ENCODE measurements at places on chromosomes 13 and 19.

DNA sequence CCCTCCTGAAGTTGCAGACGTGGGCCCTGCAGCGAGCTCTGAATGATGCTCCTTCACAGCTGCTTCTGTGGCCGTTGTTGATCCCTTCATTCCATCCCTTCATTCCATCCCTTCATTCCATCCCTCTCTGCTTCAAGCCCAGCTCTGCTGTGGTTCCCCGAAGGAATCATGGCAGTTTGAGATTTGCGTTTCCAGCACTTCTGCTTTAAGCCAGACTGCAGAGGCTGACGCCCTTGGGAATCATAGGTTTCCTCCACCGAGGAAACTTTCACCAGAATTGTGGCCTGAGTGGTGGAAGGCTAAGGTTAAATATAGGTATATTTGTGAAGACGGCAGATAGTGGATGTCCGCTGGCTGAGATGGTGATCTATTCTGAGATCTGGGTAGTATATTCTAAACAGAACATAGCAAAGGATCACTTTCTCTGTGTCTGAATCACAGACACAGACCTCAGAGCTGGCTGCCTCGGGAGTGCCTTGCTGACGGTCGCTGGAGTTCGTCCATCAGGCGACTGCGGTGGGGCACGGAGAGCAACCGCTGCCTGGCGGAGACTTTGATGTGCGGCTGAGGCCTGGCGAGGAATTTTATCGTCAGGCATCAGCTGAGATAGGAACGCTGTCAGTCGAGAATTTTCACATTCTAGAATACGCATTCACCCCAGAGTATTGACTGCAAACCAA is 42.8 kb upstream of the DCUN1D2 start:
- DNase-seq, result no peak

DNA sequence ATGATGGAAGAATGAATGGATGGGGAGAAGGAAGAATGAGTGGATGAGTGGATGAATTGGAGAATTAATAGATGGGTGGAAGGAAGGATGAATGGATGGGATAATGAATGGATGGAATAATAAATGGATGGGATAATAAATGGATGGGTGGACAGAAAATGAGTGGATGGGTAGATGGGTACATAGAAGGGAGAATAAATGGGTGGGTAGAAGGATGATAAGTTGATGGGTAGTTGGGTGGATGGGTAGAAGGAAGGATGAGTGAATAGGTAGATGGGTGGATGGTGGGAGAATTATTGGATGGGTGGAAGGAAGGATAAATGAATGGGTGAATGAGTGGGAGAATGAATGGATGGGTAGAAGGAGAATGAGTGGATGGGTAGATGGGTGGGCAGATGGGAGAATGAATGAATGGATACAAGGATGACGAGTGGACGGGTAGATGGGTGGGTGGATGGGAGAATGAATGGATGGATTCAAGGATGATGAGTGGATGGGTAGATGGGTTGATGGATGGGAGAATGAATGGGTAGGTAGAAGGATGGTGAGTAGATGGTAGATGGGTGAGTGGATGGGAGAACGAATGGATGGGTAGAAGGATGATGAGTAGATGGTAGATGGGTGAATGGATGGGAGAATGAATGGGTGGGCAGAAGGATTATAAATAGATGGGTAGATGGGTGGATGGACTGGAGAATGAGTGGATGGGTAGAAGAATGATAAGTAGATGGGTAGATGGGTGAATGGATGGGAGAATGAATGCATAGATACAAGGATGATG is 15.9 kb downstream of the VSTM2B start:
- DNase-seq, result no peak

DNA sequence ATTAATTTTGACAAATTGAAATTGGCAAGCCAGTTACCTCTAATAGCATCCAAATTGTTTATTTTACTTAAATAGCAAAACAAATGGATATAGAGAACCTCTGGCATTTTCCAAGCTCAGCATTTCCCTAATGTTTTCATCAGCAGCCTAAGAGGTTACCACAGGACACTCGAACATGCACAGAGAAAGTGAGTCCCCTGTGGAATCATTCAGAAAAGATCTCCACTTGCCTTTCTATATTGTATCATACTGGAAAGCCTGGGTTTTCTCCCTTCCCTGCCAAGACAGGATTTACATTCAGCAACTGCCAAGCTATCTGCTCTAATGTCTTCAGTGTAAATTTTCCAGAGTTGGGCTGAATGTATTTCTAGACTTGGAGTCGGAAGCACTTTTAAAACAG is 188.9 kb downstream of the KCTD12 start:
- DNase-seq, result no peak

DNA sequence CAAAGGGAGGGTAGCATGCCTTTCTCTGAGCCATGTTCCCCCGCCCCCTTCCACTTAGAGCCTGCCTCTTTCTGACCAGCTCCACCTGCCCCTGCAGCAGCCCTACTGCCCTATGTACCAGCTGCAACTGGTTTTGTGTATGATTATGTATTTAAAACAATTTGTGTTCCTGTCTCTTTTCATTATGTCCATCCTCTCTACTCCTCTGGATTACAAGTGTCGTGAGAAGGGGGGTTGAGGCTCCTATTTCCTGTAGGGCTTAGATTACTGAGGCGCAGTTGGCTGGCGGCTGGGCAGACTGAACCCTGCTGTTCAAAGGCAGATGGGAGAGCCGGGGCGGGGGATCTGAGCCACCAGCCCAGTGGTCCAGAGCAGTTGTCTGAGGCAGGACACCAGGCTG is 213.3 kb downstream of the KCNRG start:
- DNase-seq, result no peak

- no peak for DNase-seq
Observed at GRCh38 chr13:49098198-49098597, 121.9 kb upstream of the MLNR start.

DNA sequence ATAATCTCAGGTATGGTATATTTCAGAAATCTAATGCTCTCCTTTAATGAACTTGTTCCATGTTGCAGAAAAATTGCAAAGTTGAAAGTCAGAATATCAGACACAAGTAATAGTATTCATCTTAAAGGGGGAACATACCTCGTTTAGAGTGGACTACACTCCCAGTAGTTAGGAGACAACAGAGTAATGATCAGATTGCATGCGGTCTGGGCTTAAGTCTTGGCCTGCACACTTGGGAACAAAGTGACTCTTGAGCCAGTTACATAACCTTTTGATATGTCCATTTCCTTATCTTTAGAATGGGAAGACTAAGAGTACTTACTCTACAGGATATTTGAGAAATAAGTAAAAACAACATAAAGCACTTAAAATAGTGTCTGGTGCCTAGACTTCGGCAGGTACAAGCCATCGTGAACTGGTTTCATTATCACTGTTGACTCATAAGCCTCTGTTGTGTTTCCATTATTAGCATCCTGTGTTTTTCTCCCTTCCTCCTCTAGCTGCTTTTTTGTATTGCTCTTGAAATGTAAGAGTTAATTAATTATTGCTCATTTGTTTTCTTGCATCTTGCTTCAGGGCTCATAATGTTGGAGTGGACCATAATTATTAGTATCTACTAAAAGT is 53.0 kb downstream of the DPY19L3 start:
- DNase-seq, result no peak

- no peak for DNase-seq
Observed at GRCh38 chr19:13926715-13927114, 11.5 kb downstream of the PODNL1 start.

DNA sequence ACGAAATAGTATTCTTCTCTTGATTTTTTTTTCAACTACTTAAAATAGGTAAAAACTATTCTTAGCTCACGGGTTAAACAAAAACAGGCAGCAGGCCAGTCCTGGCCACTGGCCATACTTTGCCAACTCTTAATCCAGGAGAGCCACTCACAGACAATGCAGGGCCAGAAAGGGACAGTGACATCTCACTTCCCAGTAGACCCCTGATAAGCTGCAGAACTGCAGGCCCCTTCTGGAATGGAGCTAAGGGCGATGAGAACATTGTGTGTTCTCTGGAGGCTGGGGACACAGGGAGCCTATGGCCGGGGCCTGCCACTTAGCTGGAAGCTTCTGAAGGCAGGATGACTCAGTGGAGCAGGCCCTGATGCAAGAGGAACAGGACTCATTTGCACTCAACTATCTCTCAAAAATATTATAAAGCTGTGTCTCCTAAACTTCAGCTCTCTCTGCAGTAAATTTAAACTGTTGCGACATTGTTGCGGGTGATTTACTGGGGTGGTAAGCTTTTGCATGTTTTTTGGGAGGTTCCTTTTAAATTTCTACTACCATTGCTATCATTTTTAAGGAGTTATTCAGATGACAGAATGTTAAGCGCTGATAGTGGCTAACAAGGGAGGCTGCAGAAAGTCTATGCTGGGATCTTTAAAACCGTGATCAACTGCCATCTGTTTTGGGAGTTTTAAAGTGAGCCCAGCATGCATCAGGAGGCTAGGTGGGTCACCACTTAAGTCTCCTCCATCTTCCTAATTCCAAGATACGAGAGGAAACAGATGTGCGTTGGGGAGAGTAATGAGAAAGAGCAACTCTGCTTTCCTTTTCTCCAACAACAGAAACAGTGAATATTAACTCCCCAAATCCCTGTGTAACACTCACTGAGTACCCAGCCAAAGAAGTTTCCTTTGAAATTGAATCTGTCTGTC is 33.2 kb upstream of the KATNAL1 start:
- no peak for DNase-seq

DNA sequence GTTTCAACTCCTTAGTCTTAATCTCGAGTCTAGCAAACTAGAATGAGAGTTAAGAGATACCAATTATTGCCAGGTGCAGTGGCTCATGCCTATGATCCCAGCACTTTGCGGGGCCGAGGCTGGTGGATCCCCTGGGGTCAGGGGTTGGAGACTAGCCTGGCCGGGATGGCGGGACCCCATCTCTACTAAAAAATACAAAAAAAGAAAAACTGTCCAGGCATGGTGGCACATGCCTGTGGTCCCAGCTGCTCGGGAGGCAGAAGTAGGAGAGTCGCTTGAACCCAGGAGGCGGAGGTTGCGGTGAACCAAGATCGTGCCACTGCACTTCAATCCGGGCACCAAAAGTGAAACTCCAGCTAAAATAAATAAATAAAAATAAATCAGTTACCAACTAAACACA is 1119.5 kb upstream of the ATXN8OS start:
- DNase-seq, result no peak

GRCh38 chr13:59203855-59204254 is 959.9 kb downstream of the DIAPH3 start:
- DNase-seq, result no peak

GRCh38 chr19:18593367-18594095 is 4.9 kb downstream of the REX1BD start:
- no peak for DNase-seq

GRCh38 chr13:50654331-50654730 is 189.2 kb downstream of the DLEU7 start:
- DNase-seq, result no peak

DNA sequence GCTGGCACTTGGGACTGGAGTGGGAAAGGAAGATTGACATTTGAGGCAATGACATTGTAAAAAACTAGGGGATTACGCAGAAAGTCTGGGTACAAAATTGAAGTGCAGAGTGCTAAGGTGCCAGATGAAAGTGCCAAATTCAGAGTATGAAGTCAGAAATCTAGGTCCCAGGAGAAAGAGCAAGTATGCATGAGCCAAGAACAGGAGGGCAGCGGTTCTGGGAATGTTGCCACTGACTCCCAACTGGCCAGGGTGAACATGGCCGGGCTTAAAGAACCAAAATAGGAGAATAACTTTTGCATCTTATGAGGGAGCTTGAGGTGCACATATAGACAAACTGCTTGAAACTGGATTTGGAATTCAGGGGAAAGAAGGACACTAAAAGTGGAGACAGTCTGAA is 495.8 kb upstream of the KLF12 start:
- DNase-seq, result no peak

DNA sequence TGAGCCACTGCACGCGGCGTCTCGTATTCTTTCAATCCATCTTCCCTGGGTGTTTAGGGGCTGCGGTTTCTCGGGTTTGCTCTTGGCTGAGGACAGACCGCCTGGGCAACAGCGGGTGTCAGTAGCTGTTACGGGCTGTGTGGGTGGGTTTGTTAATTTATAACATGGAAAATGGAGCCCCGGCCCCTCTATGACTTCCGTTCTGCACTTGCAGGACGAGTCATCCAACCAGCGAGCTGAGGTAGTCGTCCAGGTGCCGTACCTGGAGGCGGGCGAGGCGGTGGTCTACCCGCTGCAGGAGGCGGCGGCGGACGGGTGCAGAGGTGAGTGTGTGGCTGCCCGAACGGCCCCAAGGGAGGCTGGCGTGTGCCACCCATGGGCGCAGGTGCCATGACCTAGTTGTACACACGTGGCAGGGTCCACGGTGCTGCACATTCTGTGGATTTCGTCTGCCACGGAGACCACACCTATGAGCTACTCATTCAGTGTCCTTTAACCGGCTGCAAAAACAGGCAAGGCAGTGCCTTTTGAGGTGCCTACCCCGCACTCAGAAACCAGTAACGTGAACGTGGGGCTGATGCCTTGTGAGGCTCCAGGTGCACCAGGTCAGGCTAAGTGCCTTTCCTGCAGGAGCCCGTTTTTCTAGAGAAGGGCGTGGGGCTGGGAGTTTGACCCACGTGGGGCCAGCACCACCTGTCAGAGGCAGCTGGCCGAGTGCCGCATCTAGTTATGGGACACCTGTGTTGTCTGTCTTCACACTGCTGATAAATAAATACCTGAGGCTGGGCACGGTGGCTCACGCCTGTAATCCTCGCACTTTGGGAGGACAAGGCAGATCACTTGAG is 10.9 kb downstream of the POLR2E start:
- DNase-seq, result no peak

DNA sequence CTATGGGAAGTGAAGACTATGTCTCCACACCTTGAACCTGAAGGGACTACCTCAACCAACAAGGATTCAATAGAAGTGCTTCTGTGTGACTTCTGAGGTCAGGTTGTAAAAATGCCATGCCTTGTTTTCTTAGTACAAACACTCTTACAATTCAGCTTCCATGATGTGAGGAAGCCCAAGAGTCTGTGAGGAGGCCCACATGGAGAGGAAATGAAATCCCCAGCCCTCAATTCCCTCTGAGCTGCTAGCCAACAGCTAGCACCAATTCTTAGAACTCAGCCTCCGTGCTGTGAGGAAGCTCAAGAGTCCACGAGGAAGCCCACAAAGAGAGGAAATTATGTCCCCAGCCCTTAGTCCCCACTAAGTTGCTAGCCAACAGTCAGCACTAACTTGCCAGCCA is 12.6 kb upstream of the LMTK3 start:
- DNase-seq, result no peak

DNA sequence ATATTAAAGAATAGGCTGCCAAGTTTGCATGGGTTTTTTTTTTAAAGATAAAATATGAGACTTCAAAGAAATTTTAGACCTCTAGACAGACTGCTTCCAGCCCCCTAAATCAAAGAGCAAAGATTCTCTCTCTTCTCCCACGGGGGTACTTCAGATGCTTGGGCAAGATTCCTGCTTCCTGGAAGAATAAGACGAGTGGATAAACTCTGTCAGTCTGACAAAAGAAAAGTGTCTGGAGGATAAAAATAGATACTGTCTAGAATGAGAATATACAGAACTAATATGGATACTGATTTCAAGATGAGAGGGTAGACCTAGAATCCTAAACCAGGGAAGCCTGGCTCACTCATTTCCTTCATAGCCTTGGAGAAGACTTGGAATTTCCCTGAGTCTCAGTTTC is 435.1 kb downstream of the FOXO1 start:
- no peak for DNase-seq
